ENCODE measurements at places on chromosomes 13 and 19.

GRCh38 chr13:28338742-28339141 is 156.2 kb downstream of the FLT1 start:
- no peak for DNase-seq

DNA sequence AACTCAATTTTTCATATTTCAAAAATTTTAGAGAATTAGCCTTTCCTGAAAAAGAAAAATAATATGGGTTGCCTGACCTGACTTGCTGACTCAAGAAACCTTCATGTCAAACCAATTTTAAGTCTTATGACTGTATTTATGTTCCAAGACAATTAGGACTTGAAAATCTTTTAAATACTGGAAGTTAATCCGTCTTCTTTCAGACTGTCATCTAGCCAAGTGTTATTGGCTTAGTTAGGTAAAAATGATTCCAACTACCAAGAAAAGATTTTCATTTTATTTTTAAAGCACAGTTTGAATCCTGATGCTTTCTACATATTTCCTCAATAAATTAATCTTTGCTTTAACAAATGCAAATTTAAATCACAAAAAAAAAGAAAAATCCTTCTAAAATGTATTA is 337.6 kb downstream of the SLITRK6 start:
- DNase-seq, result no peak

DNA sequence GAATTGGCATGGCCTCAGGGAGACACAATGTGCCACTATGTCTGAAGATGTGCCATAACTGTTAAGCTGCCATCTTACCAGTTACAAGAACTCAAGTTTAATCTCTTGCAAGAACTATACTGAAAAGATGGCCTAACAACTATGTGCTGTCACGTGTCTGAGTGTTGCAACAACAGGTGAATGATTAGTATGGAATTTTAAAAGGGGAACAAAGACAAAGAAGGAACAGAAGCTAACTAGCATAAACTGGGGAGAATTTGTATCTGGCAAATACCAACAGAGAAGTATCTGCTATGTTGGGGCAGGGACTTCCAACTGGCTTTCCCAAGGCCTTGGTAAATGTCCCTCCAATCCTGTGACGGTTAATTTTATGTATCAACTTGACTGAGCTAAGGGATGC is 11.5 kb upstream of the ACOD1 start:
- no peak for DNase-seq

GRCh38 chr19:397321-397720 is 11.6 kb downstream of the C2CD4C start:
- no peak for DNase-seq

- DNase-seq, result no peak
Measured at GRCh38 chr19:33767898-33768413, 28.7 kb upstream of the KCTD15 start.

DNA sequence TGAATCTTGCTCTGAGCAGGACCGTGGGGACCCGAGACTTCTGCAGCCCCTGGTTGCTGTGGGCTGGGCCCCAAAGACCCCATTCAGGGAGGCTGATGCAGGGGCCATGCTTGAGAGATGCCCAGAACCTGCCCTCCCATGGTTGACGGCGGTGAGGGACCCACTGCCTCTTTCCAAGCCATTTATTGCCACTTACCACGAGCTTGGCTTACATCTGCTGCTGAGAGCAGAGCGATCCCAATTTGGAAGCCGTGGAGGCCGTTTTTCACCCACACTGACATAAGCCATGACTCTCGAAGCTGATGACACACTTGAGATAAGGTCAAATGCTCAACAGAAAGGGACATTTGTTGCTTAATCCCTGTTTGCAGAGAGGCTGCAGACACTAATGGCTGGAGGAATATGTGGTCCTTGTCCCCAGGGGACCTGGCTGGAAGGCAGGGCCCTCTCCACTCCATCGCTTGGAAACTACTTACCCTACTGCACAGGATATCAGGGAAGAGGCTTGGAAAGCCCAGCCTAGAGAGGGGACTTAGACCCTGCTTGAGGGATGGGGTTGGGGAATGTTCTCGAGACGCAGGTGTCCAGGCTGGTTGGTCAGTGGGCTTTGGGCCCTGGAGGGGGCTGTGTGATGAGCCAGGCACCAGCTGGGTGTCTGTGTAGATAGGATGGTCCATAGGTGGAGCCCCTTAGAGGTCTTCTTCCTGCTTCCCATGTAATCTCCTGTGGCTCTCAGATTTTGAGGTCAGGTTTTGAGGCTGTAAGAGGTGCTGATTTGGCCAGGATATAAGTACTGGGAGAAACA is 15.3 kb downstream of the ZNF536 start:
- DNase-seq, result no peak

DNA sequence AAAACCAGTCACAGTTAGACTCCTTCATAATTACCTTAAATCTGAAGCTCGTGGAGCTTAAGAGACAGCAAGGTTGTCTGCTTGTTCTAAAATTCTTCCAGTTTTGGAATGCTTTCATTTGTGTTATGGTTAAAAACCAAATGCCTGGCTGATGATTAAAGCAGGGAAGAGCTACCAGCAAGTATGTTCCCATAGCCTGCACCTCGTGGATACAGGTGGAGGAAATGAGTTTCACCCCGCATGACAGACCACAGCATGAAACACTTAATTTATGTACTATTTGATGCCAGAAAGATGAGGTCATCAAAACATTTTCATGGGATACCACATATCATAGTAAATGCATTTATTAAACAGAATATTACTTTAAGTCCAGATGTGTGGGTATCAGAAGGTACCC is 416 bp upstream of the DOCK9 start:
- no peak for DNase-seq

Data from activated CD4-positive, alpha-beta T cell treated with anti-CD3 and anti-CD28 coated beads for 24 hours (primary cell).